Omental fat pad (tissue), 4 donors: ENCODE measurements at places on chromosomes 13 and 19.

DNA sequence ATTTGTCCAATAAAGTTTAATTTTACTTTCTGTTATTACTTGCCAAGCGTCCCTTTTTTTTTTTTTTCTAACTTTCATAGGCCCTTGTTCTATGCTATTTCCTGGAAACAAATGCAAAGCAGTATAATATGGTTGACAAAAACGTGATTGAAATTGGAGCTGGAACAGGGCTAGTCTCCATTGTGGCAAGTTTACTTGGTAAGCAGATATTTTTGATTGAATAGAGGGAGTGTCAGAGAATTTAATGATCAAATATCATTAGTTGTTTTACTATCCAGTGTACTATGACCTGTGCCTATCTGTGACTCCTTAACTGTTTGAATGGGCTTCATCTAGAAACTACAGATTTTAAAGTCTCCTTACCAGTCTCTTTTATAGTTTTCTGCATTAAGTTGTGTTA, 46.7 kb downstream of the ERCC5 start:
- no peak for DNase-seq

GRCh38 chr13:52999093-52999696, 29.4 kb upstream of the OLFM4 start:
- DNase-seq, result no peak

- DNase-seq, result no peak
Observed at GRCh38 chr13:113607889-113608635, 23.5 kb downstream of the TFDP1 start.

DNA sequence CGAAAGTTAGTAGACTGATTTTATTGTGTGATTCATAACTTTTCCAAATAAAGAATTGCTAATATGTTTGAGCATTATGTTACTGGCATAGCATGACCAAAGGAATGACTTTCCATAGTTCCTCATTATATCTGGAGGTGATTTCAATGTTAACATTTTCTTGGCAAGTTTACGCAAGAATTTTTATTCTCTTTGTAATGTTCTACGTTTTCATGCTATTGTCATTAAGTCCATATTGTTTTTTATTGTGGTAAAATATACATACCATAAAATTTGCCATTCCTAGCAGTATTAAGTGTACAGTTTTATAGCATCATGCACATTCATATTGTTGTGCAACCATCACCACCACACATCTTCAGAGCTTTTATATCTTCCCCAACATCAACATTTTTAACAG, 14.8 kb downstream of the KCTD12 start:
- no peak for DNase-seq

DNA sequence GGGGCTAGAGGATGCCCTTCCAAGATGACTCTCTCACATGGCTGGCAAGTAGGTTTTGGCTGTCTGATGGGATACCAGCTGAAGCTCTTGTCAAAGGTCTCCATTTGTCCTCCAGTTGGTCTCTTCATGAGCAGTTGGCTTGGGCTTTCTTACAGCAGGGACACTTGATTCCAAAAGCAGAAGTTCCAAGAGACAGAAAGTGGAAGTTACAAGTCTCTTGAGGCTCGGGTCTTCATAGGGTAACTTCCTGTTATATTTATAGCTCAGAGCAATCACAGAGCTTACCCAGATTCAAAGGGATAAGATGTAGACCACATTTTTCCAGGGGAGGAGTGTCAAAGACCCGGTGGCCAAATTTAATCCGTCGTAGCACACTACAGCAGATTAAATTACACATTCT, 440.0 kb downstream of the RFC3 start:
- no peak for DNase-seq
